ENCODE measurements at places on chromosomes 7 and 10.

DNA sequence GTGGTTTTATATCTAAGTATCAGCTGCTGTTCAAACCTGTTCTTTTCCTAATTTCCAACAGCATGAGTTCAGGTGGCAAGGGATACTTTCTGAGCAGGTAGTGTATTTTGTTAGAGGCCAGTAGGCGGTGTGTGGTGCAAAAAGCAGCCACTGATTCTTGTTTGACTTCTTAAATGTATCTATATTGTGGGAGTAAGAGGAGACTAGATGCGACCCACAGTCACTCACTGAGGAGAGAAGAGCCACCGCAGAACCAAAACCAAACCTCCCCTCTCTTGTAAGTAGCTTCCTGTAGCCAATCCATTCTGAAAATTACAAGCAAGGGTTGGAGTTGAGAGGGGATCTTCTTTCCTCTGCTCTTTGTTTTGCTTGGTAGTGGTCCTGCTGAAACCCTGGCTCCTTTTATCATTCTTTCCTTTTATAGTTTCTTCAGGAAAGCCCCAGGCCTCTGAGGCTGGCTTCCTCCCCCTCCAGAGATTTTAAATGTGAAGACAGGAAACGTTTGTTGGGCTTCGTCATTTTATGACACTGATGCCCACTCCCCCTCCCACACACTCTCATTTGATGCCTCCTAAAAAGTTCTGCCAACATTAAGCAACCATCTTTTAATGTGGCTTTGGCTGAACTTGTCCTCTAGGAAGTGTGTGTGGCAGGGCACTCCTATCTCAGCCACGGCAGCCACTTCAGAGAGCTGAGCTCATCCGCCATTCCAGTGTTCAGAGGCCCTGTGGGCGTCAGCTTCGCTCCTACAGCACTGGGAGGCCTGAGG is 566.0 kb downstream of the SUGCT start:
- no peak for DNase-seq

DNA sequence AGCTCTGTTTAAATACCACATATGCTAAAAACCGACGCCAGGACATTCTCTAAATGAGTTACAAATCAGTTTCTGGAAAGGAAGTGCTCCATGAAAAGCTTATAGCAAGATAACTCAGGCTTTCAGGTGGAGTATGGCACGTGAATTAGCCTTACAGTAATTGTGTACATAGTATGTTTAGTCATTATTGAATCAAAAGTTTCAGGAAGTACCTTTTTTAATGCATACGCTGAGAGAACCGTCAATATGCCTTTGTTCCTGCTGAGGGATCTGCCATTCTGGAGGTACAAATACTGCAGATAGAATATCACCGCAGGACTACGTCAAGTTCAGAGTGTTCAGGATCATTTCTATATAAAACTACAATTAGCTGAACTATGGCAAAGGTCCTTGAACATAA is 45.7 kb downstream of the ANKMY2 start:
- no peak for DNase-seq

- DNase-seq: no peak
Measured at GRCh38 chr7:153640586-153640985, 411.6 kb upstream of the DPP6 start.

GRCh38 chr7:98722402-98722801 is 105.3 kb downstream of the NPTX2 start:
- no peak for DNase-seq

GRCh38 chr10:75108684-75109458 is 2.6 kb upstream of the SAMD8 start:
- peak; percentile 77 for DNase-seq

DNA sequence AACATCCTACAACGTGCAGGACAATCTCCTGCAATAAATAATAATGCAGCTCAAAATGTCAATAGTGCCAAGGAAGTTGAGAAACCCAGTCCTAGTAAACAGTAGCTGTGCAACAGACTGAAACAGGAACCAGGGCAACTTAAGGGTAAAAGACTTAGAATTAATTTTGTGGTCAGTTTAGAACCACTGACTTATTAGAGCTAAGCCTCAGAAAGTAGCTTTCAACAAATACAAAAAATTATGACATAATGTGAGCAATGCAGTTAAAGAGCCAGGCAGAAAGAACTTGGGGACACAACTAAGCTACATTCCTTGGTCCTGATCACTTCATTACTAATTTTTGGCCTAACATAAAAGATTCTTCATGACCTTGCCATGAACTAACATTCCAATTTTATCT is 195.4 kb downstream of the MACC1 start:
- no peak for DNase-seq

DNA sequence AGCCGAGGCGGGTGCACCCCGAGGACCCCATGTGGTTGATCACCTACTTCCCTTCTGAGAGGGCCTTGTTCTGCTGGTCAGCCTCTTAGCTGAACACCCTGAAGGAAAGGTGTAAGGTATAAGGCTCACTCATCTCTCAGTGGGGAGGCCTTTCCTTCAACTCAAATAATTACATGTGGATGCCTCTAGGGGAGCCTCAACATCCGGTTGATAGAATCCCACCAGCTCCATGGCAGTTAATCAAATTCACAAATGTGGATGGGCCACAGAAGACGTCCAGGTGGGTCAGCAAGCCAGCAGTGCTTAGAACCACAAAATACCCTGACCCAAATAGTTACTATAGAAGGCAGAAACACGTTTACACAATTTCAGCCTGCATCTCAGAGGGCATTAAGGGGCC is 37.7 kb upstream of the ZNF32 start:
- DNase-seq: no peak

DNA sequence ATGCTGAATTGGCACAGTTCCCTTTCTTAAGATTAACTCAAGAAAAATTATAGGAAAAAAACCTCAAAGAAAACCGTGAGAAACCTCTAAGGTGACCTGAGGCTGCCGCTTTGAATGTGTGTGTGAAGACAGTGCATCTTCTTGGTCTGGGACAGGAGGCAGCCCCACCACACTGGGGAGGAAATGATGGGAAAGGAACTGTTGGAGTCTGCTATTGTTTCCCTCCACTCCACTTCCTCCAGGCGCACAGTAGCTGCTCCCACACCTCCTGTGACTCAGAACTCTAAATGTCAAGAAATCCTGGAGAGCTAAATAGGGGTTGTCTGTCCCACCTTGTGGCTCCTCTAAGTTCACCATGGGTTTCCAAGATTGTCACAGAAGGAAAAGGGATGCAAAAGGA is 179.4 kb downstream of the PDE1C start:
- peak; percentile 11 for DNase-seq

DNA sequence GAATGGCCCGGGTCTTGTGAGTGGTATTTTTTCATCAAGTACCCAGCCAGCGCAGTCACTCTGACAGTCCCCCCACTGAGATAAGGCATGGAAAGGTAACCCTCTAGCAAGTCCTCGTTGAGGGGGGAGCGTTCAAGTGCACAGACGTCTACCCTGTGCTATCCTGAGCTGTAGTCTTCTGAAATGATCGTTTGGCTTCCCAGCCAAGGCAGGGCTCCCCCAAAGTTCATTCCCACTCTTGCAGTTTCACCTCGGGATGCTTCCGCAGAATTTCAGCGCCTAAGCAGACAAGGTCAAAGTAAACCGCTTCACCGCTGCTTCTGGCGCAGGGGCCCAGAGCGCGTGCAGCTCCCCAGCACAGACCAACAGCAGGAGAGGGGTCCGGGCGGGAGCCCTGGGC is 1.8 kb downstream of the INSYN2A start:
- no peak for DNase-seq

DNA sequence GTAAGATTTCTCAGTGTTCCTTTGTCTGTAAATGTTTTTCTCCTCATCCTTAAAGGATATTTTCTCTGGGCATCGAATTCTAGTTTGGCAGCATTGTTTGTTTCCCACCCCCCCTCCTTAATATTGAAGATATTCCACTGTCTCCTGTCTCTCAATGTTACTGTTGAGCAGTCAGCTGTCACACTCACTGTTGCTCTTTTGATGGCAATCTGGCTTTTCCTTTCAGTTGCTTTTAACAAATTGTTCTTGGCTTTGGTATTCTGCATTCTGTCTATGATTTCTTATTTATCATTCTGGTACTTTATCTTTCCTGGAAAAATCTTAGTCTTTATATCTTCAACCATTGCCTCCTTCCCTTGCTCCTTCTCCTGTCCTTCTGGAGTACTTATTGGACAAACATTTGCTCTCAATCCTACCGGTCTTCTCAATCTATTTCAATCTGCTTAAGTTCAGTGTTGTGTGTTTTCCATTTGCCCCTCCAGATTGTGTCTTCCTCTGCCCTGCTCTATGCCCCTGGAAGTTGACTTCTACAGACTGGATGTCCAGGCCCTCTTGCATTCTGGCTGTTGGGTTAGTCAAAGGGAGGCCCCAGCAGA is 9.3 kb upstream of the GTPBP4 start:
- no peak for DNase-seq

DNA sequence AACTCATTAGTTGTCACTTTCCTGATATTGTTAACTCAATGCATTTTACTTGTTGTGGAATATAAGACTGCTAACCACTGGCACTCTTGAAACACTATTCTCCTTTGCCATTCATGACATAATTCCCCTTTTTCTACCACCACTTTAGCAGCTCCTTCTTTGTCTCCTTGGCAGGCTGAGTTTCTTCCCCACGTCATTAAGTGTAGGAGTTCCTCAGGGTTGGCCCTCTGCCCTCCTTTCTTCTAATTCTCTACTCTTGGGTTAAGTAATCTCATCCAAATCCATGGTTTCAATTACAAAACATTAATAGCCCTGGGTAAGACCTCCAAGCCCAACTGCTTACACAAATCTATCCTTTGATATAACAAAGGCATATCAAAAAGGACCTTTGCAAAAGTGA is 175.1 kb downstream of the HGF start:
- no peak for DNase-seq

GRCh38 chr10:49837685-49838084 is 75.6 kb upstream of the OGDHL start:
- DNase-seq: no peak

- DNase-seq: no peak
Measured at GRCh38 chr7:5333121-5334045, 50.6 kb downstream of the SLC29A4 start.

DNA sequence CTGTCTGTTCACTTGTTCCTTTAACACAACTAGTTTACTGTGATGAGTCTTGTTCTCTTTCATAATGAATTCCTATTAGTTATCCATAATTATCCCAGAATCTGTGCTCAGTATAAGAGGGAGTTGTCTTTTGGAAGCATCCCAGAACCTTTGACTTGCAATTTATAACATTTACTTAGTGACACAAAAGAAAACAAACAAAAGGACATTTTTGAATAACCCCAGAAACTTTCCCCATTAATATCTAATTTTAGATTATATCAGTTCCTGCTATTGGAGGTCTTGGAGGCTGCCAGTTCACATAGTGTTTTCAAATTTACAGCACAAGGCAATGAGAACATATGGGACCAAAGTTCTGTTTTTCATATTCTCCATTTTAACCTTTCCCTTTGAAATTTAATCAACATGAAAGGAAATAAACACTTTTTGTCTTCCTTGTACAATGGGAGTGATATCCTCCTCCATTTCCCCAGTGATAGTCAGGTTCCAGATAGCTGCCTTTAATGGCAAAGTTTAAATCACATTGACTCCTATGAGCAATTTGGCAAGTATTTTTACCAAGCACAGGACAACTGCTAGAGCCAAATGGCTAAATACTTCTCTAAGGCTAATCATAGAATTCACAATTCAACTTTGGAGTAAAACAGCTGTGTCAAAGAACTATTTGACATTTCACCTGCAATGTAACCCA is 37.1 kb upstream of the GNAT3 start:
- DNase-seq: no peak

DNA sequence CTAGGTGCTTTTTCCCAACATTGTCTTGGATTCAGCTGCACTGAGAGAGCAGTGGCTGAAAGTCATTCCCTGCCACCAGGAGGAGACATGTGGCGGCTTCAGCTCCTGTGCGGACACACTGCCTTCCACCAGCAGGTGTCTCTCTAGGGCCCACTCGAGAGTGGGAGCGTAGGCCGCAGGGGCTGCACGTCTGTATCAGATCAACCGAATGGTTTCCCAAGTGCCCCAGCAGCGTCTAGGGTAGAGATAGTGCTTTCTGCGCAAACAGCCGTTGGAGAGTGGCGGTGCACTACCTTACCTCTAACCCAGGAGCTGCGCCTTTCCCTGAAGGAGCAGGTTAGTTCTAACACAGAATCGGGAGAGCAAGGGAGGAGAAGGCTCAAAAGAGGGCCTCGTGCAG is 31.7 kb downstream of the PAPOLB start:
- DNase-seq: peak; percentile 89

- DNase-seq: no peak
Measured at GRCh38 chr7:24130631-24131030, 153.4 kb upstream of the NPY start.

- no peak for DNase-seq
Measured at GRCh38 chr10:29266641-29267040, 22.2 kb upstream of the LYZL1 start.
